ENCODE measurements at places on chromosomes 3 and 15.

GRCh38 chr3:40801284-40801741 is 276.6 kb downstream of the ZNF621 start:
- no peak for DNase-seq

GRCh38 chr3:186035277-186035676 is 73.6 kb downstream of the ETV5 start:
- no peak for DNase-seq

DNA sequence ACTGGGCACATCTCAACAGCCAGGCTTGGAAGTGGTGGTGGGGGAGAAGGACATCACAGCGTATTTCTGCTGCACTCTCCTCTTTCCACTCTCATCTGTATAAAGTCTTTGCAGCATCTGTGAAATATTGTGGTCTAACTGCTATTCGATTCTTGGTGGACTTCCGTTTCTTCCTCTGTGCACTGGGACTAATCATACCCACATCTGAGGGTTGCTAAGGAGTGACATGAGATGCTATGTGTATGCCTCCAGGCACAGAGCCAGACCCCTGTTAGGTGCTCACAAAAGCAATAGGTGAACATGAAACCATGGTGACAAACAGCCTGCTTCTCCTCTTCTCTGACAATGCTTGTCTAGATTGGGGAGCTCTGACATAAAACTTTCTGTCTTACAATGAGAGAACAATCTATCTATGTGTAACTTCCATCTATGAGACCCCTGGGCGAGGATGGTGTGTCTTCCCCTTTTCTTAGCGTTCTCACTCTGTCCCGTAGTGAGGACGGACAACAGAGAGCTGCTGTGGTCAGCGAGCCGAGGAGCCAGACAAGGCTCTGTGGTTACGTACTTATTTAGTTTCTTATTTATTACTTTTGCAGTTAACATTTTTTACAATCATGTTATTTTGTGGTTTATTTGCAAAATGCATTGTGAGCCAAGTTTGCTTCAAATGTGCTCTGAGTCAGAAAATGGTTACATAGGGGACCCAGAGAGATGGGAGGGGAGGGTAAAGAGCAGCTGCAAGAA is 196.7 kb upstream of the TPRG1 start:
- DNase-seq: no peak

- no peak for DNase-seq
These were observed 64.0 kb upstream of the PLSCR4 start for GRCh38 chr3:146314871-146315270.

GRCh38 chr3:129033633-129034321 is 26.8 kb upstream of the GP9 start:
- DNase-seq: no peak

- no peak for DNase-seq
These were observed 51.6 kb downstream of the ZBTB38 start for GRCh38 chr3:141419946-141420345.

DNA sequence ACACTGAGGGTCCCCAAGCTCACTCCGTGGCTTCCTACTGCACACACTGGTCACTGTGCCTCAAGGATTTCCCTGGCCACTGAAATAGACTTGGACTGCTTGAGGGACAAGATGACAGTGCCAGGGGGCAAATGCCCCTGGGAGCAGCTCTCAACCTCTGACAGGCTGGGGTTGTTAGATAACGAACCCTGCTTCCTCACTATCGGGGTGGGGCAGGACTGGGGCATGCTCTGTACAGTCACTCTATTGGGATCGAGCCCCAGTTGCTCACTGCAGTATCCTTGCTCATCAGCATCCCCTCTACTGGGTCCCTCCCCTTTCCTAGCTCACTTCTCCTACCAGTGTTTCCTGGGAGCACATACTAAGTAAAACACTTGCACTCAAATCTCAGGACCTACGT is 610.8 kb downstream of the NTRK3 start:
- no peak for DNase-seq

DNA sequence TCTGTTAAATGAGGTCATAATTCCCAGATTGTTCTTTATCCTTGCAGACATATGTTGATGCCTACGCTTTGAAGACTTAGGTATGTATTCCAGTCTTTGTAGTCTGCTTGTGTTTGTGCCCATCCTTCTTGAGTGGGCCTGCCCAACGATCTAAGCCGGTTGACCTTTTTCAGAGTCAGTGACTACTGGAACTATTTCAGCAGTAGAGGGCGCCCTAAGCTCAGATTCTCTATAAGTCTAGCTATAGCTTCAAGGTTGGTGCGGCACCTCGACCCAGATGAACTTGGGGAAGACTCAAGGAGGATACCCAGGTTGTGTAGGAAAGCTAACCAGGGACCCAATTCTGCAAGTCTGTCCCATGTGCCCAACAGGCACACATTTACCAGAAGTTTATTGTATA is 228.8 kb upstream of the PPP2R3A start:
- no peak for DNase-seq

- no peak for DNase-seq
These were observed 10.3 kb upstream of the PHLDB2 start for GRCh38 chr3:111848778-111849177.

- peak; percentile 27 for DNase-seq
These were observed 471.9 kb upstream of the FRG2C start for GRCh38 chr3:75192146-75192616.

DNA sequence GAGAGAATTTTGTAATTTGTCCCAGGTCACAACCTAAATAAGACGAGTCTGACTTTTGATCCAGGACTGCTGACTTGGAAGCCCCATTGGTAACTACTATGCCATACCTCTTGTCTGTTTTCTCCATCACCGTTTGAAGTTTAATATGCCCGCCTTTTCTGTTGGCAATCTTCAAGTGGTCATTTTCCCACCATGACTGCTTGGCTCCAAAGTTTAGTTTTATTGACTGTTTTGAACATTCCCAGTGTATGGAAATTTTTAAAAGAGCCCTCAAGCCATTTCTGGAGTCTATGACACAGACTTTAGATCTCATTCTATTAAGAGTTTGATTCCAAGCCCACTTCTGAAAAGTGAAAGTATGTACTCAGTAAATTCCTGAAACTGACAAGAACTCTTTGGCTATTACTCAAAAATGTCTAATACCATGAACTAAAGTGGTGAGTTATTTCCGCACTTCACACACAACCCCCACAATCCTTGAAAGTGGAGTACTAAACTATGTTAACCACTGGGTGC is 136.7 kb upstream of the ADAMTS9 start:
- no peak for DNase-seq

GRCh38 chr3:47899495-47900108 is 96.7 kb downstream of the DHX30 start:
- no peak for DNase-seq

All from NCI-H748 treated with DMSO at 0.1 percent for 48 hours (cell line).